ENCODE measurements at places on chromosomes 3 and 15.

DNA sequence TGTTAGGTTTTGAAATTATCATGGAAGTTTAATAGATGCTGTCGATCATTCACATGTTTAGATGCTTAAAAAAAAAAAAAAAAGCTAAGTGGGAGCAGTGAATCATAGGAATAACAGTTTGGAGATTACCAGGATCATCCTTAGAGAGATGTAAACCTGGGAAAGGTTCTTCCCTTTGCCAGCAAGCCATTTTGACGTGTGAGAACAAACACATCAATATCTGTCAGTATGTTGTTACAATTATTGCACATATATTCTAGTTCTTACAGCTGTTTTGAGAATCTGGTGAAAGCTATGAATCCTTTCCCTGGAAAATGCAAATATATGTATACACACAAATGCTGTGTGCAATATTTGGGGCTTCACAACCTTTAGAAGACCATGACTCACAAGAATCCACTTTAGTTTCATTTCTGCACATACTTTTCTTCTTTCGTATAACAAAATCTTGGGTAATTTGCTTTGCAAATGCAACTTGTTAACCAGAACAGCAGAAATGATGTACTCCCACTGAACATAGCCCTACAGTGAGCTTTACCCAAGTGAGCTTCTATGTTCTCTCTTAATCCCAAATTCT lies 12.0 kb downstream of the NFKBIZ start:
- DNase-seq: no peak

GRCh38 chr3:27360113-27361078 lies 8.8 kb downstream of the NEK10 start:
- no peak for DNase-seq

GRCh38 chr3:41464401-41464800 lies 265.1 kb downstream of the CTNNB1 start:
- DNase-seq: no peak

DNA sequence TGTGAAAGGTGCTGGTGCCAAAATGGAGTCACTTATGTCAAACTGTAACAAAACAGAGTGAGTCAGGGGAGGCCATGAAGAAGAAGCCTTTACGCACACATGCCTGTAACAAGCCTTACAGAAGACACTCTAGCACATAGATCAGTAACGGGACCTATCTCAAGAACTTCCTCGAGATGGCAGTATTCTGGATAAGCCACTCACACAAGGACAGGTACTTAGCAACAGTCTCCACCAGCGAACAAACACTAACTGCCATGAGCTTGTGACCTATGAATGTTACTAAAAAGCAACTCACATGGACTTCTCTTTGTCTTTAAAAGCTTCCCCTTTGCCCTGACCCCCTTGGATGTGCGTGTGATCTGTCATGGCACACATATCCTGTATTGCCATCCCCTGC lies 235.1 kb downstream of the CD47 start:
- peak; percentile 44 for DNase-seq

DNA sequence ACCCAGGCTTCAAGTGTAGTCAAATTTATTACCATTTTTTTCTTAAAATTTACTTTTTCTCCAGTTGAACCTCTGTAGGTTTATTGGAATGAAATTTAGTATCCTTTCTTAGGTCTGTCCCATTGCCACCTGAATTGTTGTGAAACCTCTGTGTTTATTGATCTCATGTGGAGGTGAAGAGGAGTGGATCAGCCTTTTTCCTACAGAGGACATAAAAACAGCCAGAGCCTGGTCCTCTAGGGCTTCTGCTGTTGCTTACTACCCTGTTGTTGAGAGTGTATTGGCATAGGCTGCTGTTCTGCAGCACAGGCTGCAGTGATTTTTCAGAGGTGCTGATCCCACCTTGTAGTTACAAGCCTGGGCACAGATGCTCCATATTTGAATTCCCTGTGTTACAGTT lies 44.6 kb downstream of the LRRC28 start:
- DNase-seq: no peak

DNA sequence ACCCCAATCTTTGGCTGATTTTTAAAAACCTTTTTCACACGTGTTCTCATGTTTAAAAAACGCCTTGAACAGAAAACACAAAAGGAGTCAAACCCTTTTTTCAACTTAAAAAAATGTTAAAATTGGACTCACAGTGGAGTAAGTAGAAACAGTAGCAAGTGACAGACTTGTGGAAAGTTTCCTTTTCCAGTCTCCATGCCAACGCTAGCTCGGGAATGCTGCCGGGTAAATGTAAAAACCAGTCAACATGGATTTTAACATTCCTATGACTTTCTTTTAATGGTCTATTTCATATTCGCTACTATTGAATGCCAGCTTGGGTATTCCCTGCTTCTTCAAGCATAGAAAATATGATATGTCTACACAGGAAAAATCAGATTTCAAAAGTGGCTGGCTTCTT lies 1.6 kb upstream of the PROK2 start:
- no peak for DNase-seq

GRCh38 chr3:66492672-66493071 lies 8.2 kb downstream of the LRIG1 start:
- DNase-seq: no peak

DNA sequence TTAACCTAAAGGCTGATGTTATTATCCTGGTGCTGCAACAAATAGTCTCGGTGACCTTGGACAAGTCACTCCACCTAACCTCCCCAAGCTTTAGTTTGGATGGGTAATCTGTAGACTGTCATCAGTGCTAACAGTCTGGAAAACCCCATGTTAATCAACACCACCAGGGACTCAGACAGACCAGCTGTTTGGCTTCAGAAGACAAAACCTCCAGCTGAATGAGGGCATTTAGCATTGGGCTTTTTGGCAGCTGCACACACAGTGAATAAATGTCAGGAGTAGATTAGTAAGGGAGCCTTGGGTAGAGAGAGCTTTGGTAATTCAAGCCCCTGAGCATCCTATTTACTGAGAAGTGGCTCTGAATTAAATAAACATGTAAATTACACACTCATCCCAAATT lies 24.9 kb upstream of the C3orf80 start:
- DNase-seq: peak; percentile 92

DNA sequence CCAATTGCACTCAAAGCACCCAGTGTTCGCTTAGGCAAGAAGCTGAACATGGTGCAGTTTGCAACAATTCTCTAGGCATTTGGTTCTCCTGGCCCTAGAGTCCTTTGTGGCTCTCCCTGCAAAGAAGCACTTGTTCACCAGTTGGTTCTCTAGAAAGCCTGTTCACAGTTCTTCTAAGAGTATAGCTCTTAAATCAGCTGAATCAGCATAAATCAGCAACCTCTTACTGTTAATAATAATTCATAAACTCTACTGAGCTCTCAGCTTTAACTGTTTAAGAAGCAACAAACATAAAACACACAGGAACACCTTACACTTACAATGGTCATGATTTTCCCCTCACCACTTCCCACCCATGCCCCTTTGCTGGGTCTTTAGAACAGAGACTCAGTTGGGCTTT lies 56.8 kb upstream of the PPP2R3A start:
- DNase-seq: no peak

- DNase-seq: peak; percentile 83
Measured at GRCh38 chr3:181487236-181487978, 224.3 kb upstream of the SOX2 start.

DNA sequence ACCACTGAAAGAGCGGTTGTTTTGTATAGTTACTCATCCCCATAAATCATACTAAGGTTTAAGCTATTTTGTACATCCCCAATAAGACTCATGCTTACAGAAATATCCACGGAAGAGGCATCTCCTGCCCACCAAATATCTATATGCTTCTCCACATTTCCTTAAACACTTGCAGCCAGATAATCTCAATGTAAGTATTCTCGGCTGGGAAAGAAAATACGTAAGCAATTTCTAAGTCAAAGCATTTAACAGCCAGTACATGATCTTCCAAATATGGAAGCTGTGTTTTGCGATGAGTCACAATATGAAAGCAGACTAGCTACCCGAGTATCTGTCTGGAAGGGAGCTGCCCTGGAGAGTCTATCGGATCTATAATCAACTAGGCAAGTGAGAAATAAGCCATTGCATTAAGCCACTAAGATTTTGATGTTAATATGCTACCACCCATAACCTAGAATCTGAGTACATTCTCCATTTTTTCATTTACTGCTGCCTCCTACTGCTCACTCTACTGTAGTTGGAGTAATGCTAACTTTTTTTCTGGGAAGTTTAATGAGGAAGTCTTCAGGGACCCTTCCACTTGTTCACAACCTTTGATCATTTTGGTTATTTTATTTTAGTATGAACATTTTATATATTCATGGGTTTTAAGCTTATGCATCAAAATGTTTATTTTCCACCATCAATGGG lies 26.9 kb upstream of the ZMAT3 start:
- DNase-seq: no peak

DNA sequence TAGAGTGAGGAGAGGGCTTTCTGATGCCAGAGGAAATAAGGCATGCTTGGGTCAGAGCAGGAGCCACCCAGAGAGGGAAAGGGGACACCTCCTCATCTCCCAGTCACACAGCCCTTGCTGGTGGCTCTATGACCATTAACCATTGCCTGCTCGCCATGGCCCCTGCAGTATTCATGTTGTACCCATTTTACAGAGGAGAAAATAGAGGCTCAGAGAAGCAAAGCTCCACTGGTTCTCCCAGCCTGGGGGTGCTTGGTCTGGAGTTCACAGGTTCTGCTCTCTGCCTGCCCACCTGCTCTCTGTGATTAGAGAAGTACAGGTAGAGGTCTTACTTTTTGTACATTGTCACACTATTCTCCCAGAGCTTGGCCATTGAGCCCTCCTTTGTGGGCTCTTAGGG lies 56.2 kb downstream of the LINGO1 start:
- DNase-seq: no peak

DNA sequence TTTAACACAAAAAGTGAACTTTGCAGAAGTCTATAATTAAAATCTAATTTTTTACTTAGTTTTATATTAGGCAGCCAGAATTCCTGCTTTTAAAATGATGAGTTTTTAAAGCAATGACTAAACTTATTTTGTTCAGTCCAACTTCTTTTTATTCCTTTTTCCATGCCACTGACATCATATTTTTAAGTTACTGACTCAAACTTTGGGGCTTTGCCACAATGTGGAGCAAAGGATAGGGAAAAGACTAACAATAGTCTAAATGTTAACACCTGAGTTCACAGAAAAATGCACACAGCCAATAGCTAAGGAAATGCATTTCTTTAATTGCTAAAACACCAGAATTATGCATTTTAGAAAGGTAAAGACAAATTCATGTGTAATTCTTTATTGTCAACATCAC lies 647.6 kb upstream of the DPPA4 start:
- no peak for DNase-seq

DNA sequence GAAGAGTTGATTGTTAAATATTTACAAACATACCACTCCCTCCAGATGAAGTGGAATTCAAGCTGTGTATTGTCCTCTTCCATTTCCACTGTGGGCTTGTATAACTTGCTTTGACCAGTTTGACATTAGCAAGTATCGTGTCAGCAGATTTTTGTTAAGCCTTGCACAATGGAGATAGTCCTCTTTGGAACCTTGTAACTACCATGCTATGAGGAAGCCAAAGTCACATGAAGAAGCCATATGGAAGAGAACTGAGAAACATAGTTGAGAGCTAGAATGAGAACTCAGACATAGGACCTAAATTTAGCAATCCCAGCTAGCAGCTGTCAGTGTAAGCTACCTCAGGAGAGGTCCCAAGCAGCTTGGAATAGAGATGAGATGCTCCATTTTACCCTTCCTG lies 889.2 kb downstream of the PDCD6IP start:
- DNase-seq: no peak

GRCh38 chr15:34793901-34794300 lies 1.4 kb downstream of the ACTC1 start:
- DNase-seq: no peak

DNA sequence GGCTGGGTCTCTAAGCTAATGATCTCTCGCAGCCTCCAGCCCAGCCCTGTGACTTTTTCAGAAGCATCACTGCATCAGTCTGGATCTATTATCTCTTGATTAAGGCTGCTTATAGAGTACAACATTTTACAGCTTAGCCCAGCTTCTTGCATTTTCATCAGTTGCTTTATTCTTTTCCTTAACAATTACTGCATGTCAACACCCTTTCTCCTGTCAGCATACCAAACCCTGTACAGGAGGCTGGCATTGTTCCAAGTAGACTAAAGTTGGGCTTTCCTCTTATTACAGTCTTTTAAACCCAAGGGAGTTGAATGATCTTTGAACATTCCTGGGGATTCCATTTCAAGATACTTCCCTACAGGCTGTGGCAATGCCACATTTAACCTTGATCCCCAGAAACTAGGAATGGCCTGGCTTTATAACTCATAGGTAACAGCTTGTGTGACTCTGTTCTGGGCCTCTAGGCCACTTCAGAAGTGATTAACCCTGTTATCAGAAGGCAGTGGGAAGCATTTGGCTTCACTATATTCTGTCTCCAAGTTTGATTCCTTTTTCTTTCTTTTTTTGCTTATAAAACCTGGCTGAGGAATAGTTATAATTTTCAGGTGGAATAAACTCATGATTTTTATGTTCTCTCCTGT lies 182.9 kb downstream of the KCNMB2 start:
- no peak for DNase-seq

DNA sequence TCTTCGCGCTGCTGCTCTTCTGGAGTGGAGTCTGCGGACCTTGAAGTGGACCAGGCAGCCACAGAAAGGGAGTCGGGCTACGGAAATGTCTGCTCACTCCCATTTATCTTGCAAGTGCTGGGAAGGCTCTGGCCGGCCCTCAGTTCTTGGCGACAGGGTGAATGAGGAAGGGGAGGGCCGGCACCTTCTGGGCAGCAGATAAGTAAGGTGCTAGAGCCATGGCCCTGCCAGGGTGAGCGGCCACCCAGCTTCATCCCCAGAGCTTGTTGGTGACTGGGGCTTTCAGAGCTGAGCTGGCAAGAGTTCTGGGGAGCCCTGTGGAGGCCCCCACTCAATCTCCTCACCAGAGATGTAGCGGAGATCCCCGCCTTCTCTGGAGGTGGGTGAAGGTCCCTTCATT lies 103.5 kb downstream of the ASB7 start:
- no peak for DNase-seq

DNA sequence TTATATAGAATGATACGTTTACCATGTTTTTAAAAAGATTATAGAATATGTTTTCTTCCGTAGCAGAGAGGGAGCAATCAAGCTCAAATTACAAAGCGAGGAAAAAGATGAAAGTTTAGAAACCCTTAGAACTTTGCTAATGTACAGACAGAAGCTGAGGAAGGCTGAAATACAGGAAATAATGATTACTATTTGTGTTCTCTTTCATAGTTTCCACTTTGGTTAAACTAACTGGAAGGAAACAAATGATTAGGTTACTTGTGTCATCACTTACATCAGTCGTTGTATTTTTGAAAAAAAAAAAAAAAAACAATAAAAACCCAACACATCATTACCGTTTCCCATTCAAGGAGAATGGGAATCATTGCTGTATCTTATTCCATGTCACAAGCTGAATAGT lies 337.8 kb upstream of the CBLB start:
- DNase-seq: no peak

DNA sequence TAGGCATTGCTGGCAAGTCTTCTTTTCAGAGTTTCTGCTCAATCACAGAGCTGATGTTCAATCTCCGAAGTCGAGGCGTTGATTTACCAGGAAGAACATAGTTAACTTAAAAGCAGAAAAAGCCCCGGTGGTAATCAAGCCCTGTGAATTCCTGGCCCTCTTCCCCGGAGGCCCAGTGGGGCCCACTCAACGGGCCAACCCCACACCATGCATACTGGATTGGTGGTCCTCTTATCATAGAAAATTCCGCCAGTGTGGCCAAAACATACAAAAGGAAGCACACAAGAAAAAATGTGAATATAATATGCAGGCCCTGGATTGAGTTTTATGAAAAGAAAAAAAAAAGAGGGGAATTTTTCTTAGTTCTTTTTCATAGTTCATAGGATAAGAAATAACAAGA lies 873.0 kb upstream of the NR2F2 start:
- DNase-seq: no peak

GRCh38 chr15:80999623-81000036 lies 1.1 kb upstream of the TLNRD1 start:
- DNase-seq: no peak
